ENCODE measurements at places on chromosomes 7 and 10.

GRCh38 chr7:144027974-144028373 lies 20.8 kb upstream of the OR2A5 start:
- no peak for DNase-seq

DNA sequence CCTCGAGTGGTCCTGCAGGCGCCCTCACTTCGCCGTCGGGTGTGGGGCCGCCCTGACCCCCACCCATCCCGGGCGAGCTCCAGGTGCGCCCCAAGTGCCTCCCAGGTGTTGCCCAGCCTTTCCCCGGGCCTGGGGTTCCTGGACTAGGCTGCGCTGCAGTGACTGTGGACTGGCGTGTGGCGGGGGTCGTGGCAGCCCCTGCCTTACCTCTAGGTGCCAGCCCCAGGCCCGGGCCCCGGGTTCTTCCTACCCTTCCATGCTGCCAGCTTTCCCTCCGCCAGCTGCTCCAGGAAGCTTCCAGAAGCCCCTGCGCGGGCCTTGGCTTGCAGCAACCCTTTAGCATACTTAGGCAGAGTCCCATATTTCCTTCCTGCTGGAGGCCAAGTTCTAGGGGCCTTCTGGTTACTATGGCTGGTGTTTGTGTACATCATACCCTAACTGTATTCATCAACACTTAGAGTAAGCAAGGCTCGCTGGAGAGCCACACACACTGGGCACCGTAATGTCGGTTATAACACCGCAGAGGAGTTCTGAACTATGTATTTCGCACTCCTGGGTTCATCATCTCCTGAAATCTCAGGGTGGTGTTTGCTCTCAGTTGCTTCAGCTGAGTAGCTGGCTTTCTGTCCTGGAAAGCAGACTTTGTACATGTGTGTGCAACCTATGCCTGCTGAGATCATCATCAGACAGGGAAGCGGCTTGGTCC lies 471 bp downstream of the MGMT start:
- DNase-seq = no peak

DNA sequence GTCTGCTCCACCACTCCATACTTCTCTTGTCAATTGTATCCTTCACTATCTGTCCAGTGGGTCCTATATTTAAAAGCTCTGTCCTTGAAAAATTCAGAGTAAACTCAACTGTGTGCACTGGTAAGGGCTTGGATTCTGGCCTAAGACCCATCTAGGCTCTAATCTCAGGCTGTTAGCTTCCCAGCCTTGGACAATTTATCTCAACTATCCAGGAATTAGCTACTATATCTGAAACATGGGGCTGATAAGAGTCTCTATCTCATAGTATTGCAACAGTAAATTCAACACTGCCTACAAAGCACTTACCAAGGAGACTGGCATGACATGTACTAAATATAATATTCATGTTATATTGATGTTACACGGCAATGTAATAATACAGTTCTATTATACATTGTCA lies 303.4 kb downstream of the XPNPEP1 start:
- no peak for DNase-seq

GRCh38 chr7:155724327-155725005 lies 80.0 kb downstream of the RBM33 start:
- DNase-seq = no peak

- no peak for DNase-seq
Observed at GRCh38 chr10:114996542-114996941, 58.5 kb downstream of the TRUB1 start.

DNA sequence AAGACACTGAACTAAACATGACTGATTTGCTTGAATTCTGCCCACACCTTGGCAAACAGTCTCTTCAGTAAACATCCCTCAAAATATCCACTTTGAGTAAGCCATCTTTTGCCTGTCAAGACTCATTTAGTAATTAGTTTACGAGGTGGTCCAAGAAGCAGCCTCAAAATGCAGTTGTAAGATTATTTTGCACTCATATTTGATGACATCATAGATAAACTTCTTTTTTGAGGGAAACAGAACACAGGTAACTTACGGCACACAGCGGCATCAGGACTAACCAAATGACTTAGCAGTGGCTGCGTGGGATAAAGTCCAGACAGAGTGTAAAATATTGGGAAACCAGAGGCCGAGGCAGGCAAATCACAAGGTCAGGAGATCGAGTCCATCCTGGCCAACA lies 41.8 kb upstream of the STEAP1B start:
- no peak for DNase-seq

DNA sequence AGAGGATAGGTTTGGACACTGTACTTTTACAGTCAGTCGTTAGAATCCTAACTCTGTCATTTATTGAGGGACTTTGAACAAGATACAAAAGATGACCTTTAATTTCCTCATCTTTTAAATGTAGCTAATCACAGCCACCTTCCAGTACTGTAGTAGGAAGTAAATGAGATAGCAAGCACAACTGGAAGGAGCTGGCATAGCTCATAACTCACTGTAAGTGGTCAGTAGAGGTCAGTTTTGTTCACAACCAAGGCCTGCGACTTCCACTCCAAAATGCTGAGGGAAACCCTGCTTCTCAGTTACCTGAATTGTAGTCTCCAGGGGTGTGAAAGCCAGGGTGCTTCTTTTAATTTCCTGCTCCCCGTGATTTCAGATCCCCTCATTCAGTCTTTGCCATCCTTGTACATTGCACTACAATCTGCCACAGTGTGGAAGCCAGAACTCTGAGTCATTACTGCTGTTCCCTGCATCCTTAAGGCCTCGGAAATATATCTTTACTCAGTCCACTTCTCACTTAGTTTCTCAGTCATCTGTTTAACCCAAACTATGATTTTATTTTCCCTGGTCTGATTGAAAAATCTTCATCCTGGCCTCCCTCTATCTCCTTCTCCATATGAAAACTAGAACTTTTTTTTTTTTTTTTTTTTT lies 361.2 kb downstream of the NRG3 start:
- no peak for DNase-seq

DNA sequence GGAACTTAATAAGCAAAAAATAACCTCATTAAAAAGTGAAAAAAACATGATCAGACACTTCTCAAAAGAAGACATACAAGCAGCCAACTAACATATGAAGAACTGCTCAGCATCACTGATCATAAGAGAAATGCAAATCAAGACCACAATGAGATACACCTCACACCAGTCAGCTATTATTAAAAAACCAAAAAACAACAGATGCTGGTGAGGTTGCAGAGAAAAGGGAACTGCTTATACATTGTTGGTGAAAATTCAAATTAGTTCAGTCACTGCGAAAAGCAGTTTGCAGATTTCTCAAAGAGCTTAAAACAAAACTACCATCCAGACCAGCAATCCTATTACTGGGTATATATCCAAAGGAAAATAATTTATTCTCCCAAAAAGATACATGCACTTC lies 513.3 kb downstream of the MDFIC start:
- DNase-seq = no peak

DNA sequence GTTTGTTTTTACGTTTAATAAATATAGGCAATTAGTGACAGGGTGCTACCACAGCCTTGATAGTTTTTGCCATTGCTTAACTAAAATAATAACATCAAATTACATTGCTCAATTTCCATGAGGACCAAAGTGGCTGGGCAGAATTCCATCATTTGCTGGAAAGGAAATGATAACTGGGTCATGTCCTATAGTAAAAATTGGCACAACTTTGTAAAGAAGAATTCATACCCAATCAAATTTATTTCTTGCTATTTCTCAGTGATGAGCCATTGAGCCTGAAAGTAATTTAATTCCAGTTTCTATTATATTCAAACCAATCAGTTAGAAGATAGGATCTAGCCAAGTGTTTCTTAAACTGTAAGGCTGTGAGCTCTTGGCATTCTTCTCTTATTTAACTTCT lies 102.2 kb upstream of the CTTNBP2 start:
- no peak for DNase-seq

GRCh38 chr7:25731068-25731845 lies 420.7 kb upstream of the NFE2L3 start:
- no peak for DNase-seq

DNA sequence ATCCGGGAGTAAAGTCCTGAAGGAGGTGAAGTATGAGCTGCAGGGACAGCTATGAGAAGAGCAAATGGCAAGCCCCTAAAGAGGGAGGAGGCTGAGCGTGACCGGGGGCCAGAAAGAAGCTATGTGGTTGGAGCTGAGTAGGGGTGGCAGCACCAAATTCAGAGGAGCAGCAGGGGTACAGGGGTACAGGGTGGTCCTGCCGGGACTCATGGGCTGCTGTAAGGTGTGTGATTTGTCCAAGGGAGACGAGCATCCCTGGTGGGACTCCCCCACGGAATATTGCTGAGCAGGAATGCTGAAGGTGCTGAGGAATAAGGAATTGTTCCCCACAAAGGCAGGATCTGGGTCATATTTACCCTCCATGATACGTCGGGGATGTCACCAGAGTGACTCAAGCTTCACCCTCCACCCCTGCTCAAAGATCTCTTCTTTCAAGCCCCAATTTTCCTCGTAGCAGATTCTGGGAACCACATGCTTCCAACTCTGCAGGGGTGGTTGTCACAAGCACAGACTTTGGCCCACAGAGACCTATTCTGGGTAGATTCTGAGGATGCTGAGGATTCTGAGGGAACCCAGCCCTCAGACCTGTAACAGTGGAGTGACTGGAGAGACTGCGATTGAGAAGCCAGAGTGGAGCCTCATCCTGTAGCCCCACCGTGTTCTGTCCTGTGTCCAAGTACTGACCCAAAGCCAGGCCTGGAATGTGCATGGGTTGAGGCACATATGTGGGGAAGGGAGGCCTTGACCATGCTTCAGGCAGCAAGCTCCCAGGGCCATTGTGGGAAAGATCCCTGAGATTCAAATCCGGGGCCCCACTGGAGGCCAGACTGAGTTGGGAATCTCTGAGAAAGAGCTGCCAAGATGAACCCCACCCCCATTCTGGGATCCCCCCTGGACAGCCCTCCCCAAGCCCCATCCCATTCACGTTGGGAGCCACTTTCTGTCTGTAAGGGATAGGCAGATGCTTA lies 4.2 kb downstream of the SFTPD start:
- DNase-seq = no peak

DNA sequence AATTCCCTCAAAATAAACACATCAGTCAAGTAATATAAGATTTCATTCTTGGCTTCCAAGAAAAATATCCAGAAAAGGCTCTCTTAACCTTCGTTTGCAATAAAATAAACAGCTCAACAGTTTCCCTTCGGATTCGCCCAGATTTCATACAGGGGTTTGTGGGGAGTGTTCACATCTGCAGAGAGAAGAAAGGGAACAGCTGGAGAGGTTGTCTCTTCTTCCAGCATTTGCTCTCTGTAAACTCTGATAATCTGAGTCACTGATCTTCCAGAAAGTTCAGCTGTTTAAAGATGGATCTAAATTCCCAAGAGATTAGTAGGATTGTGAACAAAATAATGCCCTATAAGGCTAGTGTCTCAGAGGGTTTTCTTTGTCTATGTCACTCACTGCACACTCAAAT lies 277.9 kb downstream of the HPSE2 start:
- no peak for DNase-seq

- DNase-seq = no peak
Observed at GRCh38 chr7:91082852-91083495, 181.3 kb upstream of the FZD1 start.

DNA sequence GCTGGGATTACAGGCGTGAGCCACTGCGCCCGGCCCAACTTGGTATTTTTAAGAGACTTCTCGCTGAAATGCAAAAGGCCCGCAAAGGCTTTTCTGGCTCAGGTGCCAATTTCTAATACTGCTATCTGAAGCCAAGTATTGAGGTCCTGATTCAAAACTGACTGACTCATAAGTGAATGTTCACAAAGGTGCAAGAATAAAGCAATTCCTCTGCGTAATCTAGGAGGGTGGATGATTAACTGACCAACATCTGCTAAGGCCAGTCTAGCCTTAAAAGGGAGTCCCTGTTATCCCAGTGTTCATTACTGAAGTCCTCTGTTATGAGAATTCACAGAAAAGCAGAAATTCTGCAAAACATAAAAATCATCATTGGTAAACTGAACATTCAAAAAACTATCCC lies 111.4 kb downstream of the SRPK2 start:
- DNase-seq = no peak

DNA sequence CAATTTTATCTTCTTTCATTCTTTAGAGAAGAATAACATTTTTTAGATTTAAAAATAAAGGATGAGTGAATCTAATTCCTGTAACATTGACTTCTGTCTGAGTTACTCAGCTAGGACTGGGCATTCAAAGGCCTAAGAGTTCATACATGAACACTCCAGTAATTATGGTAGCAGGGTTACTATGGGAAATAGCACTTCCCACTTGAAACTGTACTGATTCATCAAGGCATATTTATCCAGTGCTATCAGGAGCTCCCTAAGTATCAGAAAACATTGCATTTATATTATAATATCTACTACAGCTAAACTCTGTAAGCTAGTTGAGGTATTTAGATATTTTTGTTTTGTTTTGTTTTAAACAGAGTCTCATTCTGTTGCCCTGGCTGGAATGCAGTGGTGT lies 41.8 kb downstream of the NDUFB2 start:
- no peak for DNase-seq

- DNase-seq = no peak
Observed at GRCh38 chr7:55306331-55306730, 58.8 kb upstream of the LANCL2 start.

DNA sequence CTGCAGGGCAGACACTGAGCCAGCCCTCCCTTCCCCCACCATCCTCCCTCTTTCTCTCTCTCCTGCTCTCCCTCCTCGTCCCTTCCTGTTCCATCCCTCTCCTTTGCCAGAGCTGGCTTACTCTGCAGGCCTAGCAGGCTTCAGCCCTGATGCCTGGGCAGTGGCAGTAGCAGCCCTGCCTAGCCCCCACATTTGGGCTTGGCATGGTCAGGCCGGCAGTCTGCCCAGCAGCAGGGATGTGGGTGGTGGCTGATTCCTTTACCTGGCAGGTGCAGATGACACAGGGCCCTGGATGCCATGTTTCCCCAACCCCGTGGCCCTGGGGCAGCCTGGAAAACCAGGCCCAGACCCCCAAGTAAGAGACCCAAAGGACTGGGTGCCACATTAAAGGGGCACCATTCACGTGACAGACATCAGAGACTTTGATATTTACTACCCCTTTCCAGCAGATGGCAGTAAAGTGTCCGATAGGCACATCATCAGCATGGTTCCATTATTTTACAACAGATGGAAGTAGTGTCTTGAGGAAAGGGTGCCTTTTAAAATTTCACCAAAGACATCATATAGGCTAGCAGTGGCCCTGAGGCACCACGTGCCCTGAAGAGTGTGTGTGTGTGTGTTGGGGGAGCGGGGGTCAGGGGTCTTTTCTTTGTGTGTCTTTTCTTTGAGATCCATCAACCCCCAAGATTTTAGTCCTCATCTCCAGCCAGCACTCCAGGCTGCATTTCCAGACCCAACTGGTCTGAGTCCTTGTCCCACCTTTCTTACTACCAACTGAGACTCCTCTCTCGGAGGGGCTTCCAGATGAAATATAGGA lies 5.9 kb downstream of the KCP start:
- DNase-seq = no peak

GRCh38 chr10:74039561-74040145 lies 41.7 kb downstream of the VCL start:
- no peak for DNase-seq

DNA sequence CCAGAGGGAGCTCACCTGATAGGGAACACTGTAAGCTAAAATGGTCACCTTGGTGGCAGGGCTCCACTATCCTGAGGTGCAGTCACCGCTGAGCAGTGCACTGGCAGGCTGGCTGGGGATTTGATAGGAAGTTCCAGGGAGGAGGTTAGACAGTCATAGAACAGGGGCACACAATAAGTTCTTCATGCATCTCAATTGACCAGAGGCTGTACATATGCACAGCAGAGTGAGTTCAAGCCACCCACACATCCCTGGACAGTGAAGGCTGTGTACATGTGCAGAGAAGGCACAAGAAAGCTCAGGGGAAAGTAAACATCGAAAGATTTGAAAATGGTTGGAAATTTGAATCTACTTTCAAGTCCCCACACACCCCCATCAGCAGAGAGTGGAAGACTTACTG lies 13.9 kb downstream of the PRTFDC1 start:
- no peak for DNase-seq

- no peak for DNase-seq
Observed at GRCh38 chr10:4307910-4308309, 518.1 kb upstream of the AKR1E2 start.
